ENCODE measurements at places on chromosomes 2 and 18. TPM values are rescaled to one million over a fixed set of nuclear protein-coding genes. Genes with fewer than 3 reads are reported as not detected.

The FASTKD2 gene
- 37.6 TPM for polyA plus RNA-seq

The COLEC12 gene
- polyA plus RNA-seq, result 3.2 TPM

The PUS10 gene
- polyA plus RNA-seq, result 10.8 TPM

The NAT8 gene
- not detected for polyA plus RNA-seq

The ABCB11 gene
- 0.03 TPM for polyA plus RNA-seq

The PAIP2B gene
- 1.2 TPM for polyA plus RNA-seq

The CCDC68 gene
- polyA plus RNA-seq, result not detected

The SLC1A4 gene
- 8.8 TPM for polyA plus RNA-seq

The ZDBF2 gene
- 7.6 TPM for polyA plus RNA-seq

All from Purkinje cell (primary cell).